ENCODE measurements at places on chromosomes 7 and 10.
A peak's percentile ranks its signal among the peaks of the same experiment; 100 is the strongest.

- H3K4me1 ChIP-seq: no peaks in the 10 kb centered on the region
- no peaks in the 10 kb centered on the region for H3K27me3 ChIP-seq
- no peaks in the 10 kb centered on the region for H3K36me3 ChIP-seq
- H3K4me3 ChIP-seq: no peak overlapping the region
- no peak overlapping the region for H3K27ac ChIP-seq
These were observed 956.6 kb downstream of the GATA3 start for GRCh38 chr10:9010931-9011670.

- no peak overlapping the region for H3K4me3 ChIP-seq
- H3K4me1 ChIP-seq: no peaks in the 10 kb centered on the region
- DNase-seq: no peak
- H3K27me3 ChIP-seq: no peaks in the 10 kb centered on the region
These were observed 20.9 kb downstream of the MORN4 start for GRCh38 chr10:97612386-97612785.

DNA sequence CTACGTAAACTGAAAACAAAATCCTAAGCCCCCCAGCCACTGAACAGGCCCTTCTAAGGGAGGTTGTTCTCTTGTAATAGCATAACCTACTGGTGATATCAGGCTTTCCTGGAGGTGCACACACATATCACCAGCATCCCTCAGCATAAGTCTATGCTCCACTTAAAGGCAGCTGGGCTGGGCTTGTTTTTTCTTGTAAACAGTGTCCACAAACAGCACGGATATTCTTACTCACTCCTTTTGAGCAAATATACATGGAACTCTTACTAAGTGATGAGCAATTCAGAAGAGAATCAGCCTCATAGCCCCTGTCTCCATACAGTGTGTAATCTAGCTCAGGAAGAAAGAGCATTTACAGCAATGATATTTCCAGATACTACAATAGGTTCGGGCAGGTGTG lies 2.4 kb downstream of the LRIT1 start:
- no peak for DNase-seq
- no peaks in the 10 kb centered on the region for H3K27me3 ChIP-seq
- H3K4me1 ChIP-seq: no peaks in the 10 kb centered on the region
- H3K27ac ChIP-seq: no peak overlapping the region
- H3K4me3 ChIP-seq: no peak overlapping the region
- H3K36me3 ChIP-seq: no peaks in the 10 kb centered on the region

GRCh38 chr10:63120554-63120953 lies 12.6 kb upstream of the NRBF2 start:
- H3K4me3 ChIP-seq: no peak overlapping the region
- H3K27ac ChIP-seq: no peak overlapping the region

GRCh38 chr10:114684084-114684821 lies 26.2 kb upstream of the ABLIM1 start:
- no peaks in the 10 kb centered on the region for H3K36me3 ChIP-seq
- peak overlapping the region; percentile 90 for H3K27ac ChIP-seq
- peaks cover 57% of the 10 kb centered on the region for H3K4me1 ChIP-seq

GRCh38 chr7:151018421-151019129 lies 5.7 kb downstream of the ATG9B start:
- H3K27ac ChIP-seq: no peak overlapping the region
- no peaks in the 10 kb centered on the region for H3K36me3 ChIP-seq
- DNase-seq: peak; percentile 34
- H3K4me1 ChIP-seq: peaks cover 24% of the 10 kb centered on the region
- H3K27me3 ChIP-seq: peaks cover 23% of the 10 kb centered on the region

- H3K4me3 ChIP-seq: no peak overlapping the region
- H3K27ac ChIP-seq: no peak overlapping the region
- peak; percentile 31 for DNase-seq
- no peaks in the 10 kb centered on the region for H3K4me1 ChIP-seq
- no peaks in the 10 kb centered on the region for H3K36me3 ChIP-seq
These were observed 15.0 kb upstream of the GFRA1 start for GRCh38 chr10:116287906-116288501.

DNA sequence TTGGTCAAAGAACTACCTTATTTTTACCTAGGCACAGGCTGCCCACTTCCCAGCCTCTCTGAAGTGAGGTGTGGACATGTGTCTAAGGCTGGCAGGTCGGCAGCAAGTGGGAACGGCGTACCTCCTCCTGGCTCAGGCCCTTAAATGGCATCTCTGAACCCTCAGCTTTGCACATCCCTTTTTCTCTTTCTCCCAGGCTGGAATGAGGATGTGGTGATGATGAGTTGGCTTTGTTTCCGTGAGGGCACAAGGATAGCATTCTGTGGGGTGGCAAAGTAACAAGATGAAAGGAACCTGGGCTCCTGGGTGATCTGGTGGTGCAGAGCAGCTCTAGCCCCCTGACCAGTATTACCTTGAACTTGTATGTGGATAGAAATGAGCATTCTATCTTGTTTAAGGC lies 196.8 kb downstream of the REEP3 start:
- H3K36me3 ChIP-seq: no peaks in the 10 kb centered on the region
- no peak for DNase-seq
- H3K27me3 ChIP-seq: no peaks in the 10 kb centered on the region
- peaks cover 29% of the 10 kb centered on the region for H3K4me1 ChIP-seq

DNA sequence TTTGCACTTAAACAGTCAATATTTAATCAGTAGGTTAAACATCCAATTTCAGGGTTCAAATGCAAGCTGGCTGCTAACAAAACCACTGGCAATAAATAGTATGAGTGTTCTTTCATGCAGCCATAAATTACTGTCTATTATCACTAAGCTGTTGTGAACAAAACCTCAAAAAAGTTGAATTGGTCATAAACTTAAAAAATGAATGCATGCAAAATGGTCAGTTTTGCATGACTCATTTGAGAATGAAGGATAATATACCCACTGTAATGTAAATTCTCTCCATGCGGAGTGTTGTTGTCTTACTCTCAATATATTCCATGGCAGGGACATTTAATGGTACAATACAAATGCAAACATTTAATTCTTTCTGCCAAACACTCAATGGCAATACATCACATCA lies 226.4 kb downstream of the MAGI2 start:
- DNase-seq: no peak
- no peak overlapping the region for H3K4me3 ChIP-seq
- no peaks in the 10 kb centered on the region for H3K4me1 ChIP-seq
- no peaks in the 10 kb centered on the region for H3K36me3 ChIP-seq
- H3K27me3 ChIP-seq: no peaks in the 10 kb centered on the region

GRCh38 chr10:94358480-94358879 lies 4.3 kb downstream of the NOC3L start:
- no peak overlapping the region for H3K4me3 ChIP-seq
- H3K27me3 ChIP-seq: no peaks in the 10 kb centered on the region
- H3K27ac ChIP-seq: no peak overlapping the region
- H3K4me1 ChIP-seq: peaks cover 11% of the 10 kb centered on the region

- no peaks in the 10 kb centered on the region for H3K4me1 ChIP-seq
- H3K36me3 ChIP-seq: no peaks in the 10 kb centered on the region
- no peaks in the 10 kb centered on the region for H3K27me3 ChIP-seq
These were observed at the start of gene PIK3CG for GRCh38 chr7:106865130-106866041. Gene PIK3CG, plus strand, starts transcription at chr7:106865282. Its CDS starts 2,280 bp downstream, at chr7:106867562.

DNA sequence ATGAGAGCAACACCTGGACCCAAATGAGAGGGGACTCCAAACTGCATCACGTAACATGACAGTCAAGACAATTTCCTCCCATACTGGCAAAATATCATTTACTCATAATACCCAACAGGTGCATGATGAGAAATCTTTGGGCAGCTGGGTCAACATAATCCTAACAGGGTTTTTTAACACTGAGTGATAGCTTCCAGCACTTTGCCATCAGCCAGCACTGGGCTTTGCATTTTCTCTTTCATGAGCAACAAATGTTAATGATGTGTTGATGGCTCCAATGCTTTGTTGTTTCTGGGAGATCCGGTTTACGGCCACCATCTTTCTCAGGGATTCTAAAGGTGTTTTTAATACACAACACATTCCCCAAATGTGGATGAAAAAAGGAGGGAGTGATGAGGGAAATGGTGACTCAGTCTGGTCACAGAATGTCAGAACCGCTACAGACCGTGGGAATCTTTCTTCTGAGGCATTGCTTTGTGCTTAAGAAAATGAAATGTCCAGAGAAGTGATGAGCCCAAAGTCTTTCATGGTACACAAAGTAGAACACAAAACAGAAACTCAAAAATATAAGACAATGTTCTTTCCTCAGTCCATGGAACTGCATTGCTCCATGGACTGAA lies 705.7 kb upstream of the IGFBP3 start:
- H3K4me3 ChIP-seq: no peak overlapping the region
- H3K27me3 ChIP-seq: no peaks in the 10 kb centered on the region
- no peaks in the 10 kb centered on the region for H3K36me3 ChIP-seq

- H3K4me1 ChIP-seq: no peaks in the 10 kb centered on the region
- DNase-seq: no peak
- no peak overlapping the region for H3K4me3 ChIP-seq
- H3K36me3 ChIP-seq: no peaks in the 10 kb centered on the region
- no peak overlapping the region for H3K27ac ChIP-seq
These were observed 63.9 kb upstream of the DNAAF5 start for GRCh38 chr7:662576-662975.

DNA sequence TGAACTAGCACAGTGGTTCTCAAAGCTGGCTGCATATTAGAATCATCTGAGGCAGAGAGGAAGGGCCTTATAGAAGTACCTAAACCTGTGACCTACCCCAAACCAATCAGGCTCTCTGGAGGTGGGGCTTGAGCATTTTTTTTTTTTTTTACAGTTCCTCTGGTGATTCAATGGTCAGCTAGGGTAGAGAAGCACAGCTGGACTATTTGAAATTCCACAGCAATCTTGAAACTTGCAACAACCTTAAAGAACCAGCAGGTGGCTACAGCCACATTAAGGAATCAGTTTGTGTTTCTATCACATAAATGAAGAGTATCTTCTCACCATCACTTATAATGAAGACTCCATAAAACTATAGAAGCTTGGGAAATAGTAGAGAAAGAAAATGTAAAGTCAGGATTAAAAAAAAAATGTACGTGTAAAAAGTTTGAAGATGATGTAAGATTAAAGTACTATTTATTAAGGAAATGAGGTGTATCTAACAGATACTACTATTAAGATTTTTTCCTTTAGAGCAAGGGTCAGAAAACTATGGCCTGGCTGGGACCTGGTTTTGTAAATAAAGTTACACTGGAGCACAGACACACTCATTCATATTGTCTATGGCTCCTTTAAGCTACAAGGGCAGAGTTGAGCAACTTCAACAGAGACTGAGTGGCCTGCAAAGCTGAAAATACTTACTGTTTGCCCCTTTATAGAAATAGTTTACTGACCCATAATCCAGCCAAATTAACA lies 3.8 kb downstream of the RTKN2 start:
- H3K36me3 ChIP-seq: no peaks in the 10 kb centered on the region
- peaks cover 6% of the 10 kb centered on the region for H3K4me1 ChIP-seq
- no peak overlapping the region for H3K27ac ChIP-seq
- peak; percentile 30 for DNase-seq

DNA sequence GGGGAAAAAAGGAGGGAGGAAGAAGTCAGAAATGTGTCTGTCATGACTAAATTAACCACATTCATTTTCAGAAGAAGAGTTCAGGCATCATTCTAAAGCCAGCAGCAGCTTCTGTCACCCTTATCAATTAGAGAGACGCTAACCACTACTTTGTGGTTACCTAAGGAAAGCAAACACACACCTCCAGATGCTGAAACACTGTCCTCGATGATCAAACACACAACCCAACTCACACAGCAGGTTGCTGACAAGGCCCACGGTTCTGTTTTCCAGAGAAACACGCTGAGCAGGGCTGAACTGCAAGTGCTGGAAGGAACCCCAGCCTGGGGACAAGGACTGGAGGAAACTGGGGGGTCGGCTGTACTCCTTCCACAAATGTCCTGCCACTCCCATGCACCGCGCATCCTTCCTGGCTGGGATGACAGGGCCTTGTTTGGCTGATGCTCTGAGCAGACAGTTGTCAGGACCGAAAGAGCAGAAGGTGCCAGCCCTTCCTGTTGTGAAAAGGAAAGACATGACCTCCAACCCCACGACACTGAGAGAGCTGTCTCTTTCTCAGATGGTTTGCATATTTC lies 36.6 kb downstream of the PRKCQ start:
- H3K4me1 ChIP-seq: no peaks in the 10 kb centered on the region
- no peaks in the 10 kb centered on the region for H3K27me3 ChIP-seq
- H3K27ac ChIP-seq: no peak overlapping the region
- no peak for DNase-seq
- no peaks in the 10 kb centered on the region for H3K36me3 ChIP-seq
- H3K4me3 ChIP-seq: no peak overlapping the region

DNA sequence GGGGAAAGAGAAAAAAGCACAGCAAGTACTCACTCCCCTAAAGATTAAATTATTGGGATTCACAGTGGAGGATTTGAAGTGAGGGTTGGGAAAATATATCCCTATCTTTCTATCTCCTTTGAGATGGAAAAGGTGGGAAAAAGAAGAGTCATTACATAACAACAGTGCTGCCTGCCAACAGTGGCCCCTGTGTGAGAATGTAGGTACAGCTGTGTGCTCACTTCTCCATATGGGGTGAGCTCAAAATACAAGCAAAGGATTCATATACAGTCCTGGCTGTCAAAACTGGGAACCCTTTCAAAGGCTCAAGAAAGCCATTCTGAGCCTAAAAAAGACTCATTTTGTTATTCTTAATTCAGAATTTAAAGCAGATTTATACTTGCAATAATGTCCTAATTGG lies 458.5 kb downstream of the GPAM start:
- no peaks in the 10 kb centered on the region for H3K27me3 ChIP-seq
- no peak overlapping the region for H3K4me3 ChIP-seq
- no peaks in the 10 kb centered on the region for H3K36me3 ChIP-seq
- no peaks in the 10 kb centered on the region for H3K4me1 ChIP-seq
- DNase-seq: no peak

DNA sequence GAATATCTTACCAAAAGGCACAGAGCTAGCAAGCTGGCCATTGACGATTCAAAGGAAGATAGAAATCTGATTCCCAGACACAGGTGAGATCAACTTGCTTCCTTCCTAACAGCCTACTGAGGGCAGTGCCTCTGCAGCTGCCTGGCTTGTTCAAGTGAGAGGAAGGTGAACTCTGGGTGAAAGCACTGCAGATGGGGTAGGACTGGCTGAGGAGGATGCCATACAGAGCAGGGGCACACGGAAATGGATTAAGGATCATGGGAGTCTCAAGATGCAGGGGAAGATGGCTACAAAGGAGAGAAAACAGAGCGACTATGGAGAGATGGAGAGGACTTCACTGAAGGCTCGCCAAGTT lies 34.4 kb upstream of the GPAM start:
- H3K4me3 ChIP-seq: no peak overlapping the region
- no peak overlapping the region for H3K27ac ChIP-seq
- DNase-seq: no peak
- no peaks in the 10 kb centered on the region for H3K4me1 ChIP-seq
- no peaks in the 10 kb centered on the region for H3K36me3 ChIP-seq
- H3K27me3 ChIP-seq: no peaks in the 10 kb centered on the region

DNA sequence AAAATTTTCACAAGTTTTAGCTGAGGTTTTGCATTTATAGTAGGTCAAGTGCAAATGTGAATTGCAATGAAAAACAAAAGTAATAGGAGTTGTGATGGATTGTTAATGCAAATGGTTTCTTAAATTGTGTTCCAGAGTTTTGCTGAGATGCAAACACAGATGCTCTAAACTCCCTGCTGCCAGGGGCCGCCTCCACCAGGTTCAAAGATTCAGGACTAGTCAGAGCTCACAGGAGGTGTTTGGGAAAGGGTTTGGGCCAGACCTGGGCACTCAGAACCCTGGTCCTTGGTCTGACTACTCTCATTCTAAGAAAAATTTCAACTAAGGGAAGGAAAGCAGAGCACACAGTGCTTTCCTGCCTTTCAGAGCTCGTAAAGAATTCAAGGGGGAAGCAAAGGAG lies 193.1 kb downstream of the CCSER2 start:
- no peaks in the 10 kb centered on the region for H3K27me3 ChIP-seq
- H3K36me3 ChIP-seq: no peaks in the 10 kb centered on the region
- H3K27ac ChIP-seq: no peak overlapping the region
- H3K4me3 ChIP-seq: no peak overlapping the region

GRCh38 chr7:141737118-141737835 lies 881 bp upstream of the SSBP1 start:
- peaks cover 21% of the 10 kb centered on the region for H3K4me1 ChIP-seq
- DNase-seq: peak; percentile 21
- peak overlapping the region; percentile 91 for H3K4me3 ChIP-seq
- no peaks in the 10 kb centered on the region for H3K27me3 ChIP-seq
